DMS79 treated with DMSO at 0.1 percent for 48 hours (cell line): ENCODE measurements at places on chromosomes 13 and 19.

GRCh38 chr13:109654341-109655205, 131.8 kb downstream of the IRS2 start:
- DNase-seq, result no peak

GRCh38 chr19:54572696-54573311, 786 bp upstream of the LILRA2 start:
- DNase-seq, result no peak

- no peak for DNase-seq
These were observed 37.6 kb downstream of the POLR1D start for GRCh38 chr13:27659145-27659865.

DNA sequence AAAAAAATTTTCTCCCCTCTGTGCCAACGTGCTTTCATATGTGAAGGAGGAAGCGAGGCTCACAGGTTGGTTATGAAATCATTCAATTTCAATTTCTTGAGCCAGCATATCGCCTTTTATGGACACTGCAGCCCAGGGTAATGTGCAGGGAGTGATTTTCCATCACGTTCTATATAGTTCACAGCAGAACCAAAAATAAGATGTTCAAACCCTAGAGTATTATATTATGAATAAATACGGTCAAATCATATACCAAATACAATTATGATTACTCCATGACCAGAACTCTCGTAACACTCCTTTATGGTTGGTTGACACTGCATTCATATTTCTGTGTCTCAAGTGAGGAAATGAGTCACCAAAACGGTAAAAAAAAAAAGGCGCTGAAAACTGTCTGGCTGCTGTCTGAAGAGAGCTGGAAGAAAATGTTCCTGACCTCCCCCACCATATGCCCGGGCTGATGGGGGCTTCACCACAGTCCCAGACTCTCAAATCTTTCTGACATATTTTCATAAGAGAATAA, 75.8 kb upstream of the UBAC2 start:
- peak; percentile 96 for DNase-seq

DNA sequence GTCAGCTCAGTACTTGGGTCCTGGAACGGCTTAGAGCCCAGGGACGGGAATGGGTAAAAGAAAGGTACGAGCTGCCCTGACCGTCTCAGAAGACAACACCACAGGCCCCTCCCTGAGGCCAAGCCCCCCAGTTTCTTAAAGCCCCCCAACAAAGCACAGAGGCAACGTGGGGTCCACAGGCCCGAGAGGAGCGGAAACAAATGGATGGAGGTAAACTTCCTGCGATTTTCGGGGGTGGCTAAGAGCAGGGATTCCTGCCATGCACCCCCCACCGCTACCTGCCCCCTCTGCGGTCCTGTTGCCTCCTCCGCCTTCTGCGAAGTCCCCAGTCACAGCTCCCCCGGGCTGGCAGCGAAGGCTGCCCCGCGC, 48.2 kb downstream of the PTPRS start:
- no peak for DNase-seq

DNA sequence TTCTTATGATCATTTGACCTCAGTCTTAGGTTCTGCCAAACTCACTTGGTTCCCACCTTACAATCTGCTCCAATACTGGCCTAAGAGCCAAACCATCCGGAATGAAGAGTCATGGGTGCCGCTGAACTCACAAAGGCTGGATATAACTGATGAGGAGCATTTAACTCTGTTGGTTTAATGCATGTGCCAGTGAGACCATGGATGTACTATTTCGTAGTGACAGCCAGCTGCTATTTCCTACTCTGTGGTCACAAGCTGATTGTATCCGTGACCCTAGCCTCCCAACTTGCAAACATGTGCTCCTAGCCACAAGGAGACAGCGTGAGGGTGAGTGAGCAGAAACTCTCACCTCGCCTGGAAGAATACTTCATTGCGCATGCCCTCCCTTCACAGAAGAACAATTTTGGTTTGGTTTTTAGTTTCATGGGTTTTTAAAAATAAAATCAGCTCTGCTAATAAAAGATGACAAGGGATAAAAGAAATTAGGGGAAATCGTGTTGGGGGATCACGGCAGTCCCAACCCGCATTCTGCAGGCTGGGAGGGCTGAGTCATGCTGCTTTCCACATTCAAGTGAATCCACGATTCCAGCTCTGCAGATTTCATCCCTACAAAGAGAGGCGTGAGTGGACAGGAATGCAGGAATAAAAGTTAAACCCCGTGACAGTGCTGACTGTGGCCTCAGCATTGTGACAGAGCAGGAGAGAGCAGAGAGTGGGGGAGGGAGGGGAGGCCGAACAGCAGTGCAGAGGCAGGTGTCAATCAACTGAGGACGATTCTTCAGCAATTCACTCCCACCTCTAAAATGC, 66.8 kb upstream of the RAP2A start:
- no peak for DNase-seq

GRCh38 chr19:9456018-9456689, 20.8 kb upstream of the ZNF266 start:
- no peak for DNase-seq

DNA sequence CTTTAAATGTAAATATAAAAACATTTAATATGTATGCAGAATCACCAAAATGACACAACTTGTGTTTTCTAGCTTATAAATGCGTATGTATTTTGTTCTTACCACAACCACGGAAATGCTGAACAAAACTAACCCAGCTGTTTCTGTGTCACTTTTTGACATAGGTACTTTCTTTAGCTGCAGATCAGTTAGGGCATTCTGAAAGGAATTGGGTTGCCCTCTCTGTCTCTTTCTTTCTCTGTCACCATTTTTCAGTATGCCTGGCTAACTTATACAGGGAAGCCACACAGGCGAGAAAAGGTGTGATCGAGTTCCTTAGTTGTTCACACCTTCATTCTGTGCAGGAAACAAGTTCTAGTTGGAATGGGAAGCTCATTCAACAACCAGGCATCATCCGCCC, 72.6 kb upstream of the ARGLU1 start:
- DNase-seq, result no peak

DNA sequence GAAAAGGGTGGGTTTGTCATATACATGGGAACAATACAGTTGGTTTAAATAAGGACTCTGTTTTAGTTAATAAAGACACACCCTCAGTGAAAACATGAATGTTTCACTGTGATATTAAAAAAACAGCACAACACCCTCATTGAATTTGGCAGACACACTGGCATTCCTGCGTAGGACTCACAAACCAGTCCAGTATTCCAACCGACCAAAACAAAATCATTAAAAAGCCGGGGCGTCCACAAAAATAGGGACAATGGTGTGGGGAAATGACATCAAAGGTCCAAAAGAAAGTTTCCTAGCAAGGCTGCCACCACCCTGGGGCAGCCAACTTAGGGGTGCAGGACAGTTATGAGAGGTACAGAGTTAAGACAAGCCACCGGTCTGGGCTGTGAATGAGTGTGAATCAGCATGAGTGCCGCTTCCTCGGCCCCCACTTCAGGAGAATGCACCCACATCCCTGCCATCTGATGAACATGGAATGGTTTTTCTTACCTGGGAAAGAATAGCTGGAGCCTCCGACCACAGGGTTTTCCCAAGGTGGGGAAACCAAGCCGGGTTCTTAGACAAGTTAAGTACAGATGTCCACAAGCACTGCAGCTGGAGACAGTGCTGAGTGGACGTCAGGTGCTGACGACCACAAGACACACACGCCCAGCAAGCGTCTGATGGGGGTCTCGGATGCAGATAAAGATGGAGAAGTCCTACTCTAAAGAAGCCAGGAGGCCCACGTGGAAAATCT, 73.3 kb downstream of the KLF2 start:
- DNase-seq, result no peak

DNA sequence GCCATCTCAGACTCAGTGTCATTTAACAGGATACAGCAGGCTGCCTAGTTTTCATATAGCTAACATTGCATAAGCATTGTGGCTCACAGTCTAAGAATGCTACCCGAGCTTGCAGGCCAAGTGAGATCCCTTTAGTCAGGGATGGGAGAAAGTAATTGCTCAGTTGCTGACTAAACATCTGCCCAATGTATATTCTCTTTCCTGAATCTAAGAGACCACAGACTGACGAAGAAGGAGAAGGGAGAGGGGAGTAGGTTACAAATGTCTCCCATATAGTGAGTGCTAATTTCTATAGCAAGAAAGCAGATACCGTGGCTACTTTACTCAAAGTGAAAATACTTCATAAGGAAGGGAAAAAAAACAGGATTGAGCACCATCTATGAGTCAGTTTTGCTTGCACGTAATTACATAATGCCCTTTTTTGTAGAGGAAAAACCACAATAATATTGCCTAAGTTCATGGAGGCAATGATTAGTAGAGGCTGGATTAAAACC, 453.9 kb downstream of the COG6 start:
- DNase-seq, result no peak

DNA sequence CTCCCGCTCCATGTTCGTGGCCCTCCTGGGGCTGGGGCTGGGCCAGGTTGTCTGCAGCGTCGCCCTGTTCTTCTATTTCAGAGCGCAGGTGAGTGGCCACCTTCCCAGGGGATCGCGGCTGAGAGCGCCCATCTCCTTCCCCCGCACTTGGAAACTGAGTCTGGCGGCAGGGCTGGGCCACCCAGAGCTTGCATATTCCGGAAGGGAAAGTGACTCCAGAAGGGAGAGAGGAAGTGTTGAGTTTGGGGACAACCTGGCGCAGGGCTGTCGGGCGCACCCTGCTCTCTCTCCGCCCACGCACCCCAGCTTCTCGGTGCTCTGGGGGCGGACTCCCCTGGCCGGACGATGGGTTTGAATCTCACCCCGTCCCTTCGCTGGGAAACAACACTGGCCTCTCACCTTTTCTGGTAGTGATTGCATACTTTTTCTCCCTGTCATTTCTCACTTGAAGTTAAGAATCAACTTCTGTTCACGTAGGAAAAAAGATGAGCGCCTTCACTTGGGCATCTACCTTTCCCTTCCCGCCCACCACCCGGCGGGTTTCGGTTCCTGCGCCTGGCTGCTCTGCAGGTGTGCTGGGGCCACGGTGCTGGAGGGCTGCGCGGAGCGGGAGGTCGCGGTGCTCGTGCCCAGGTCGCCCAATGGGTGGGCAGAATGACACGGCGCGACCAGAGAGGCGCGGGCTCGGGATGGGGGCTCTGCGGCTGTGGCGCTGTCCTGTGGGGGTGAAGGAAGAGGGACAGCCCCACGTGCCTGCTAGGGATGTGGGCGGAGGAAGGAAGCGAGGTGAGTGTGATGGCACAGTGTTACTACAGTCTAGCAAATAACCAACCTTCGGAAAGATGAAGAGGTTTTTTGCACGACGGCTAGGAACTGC, 721 bp downstream of the TNFSF11 start:
- DNase-seq, result no peak

GRCh38 chr13:72504131-72504841, 223.1 kb downstream of the MZT1 start:
- DNase-seq, result no peak

- DNase-seq, result no peak
These were observed 673 bp downstream of the ZNF486 start for GRCh38 chr19:20167651-20168122.

GRCh38 chr13:32804673-32805230, 211.5 kb upstream of the KL start:
- DNase-seq, result no peak

GRCh38 chr13:80633251-80633650, 292.3 kb upstream of the SPRY2 start:
- DNase-seq, result no peak

DNA sequence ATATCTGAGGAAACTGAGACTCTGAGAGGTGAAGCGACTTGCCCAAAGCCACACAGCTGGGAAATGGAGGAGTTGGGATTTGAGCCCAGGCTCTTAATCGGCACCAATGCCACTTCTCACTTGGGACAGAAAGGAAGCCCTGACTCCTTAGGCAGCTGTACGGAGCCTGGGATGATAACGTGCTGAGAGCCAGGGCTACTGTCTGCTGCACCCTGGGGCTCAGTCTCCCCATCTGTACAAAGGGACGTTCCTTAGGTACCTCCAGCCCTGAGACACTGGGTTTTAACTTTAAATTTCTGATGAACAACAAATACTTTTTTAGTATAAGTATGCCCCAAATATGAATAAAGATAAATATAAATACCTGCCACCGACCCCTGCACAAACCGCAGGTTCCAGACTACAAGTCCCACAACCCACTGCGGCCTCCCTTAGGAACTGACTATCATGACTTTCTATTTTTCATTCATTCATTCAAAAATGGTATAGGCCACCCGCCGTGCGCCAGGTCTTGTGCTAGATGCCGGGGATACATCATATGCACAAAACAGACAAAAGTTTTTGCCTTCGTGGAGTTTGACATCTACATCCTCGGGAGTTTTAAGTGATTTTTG, 776 bp upstream of the NCLN start:
- peak; percentile 92 for DNase-seq

DNA sequence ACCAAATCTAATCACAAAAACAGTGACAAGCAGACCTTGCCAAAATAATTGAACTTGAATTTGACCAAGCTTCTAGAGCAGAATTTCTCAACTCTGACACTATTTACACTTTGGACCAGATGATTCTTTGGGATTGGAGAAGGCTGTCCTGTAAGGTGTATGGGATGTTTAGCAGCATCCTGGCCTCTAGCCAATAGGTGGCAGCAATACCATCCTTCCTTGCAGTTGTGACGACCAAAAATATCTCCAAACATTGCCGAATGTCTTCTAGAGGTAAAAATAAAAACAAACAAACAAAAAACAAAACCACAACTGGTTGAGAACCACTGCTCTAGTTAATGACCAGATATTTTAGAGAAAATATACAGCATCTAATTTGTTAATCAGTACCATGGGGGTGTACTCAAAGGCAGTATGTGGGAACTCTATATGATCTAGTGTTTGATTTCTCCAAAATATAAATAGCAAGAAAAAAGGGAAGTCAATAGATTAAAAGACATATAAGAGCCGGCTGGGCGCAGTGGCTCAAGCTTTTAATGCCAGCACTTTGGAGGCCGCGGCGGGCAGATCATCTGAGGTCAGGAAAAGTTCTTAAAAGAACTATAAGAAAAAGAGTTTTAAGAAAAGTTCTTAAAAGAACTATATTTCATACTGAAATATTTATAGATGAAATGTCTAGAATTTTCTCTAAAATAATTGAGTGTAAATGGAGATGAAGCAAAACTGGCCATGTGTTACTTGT, 60.9 kb upstream of the ZNF527 start:
- no peak for DNase-seq

- no peak for DNase-seq
These were observed 271.7 kb downstream of the EFNB2 start for GRCh38 chr13:106263801-106264200.

DNA sequence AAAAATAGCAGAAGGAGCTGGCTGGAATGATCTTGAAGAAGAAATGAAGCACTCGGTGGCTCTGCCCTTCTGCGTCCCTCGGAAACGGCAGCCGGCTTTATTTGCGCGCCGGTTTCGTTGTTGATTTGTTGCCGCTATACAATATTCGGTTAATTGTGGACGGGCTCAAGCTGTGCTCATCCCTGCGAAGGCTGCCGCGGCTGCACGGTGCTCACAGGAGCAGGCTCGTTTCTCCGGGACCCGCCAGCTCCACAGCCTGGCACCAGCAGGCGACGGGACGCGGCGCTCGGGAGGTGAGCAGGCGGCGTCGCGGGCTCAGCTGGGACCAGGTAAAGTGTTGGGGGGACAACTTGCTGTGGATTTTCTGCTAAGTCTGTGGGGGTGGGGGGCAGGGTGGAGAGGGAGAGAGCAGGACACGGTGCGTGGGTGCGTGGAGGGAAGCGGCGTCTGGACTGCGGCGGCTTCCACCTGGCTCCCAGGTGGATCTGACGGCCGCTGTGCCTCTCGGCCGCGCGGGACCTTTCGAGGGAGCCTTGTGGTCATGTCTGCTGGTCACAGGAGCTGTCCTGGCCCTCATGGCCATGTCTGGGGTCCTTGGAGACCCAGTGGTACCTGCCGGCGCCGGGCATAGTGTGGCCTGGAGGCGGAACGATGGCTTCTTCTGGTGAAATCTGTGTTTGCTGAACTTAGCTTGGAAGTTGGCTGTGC, 90.9 kb downstream of the TEX29 start:
- peak; percentile 18 for DNase-seq
